ENCODE measurements at places on chromosomes 16 and 17. TPM values are rescaled to one million over a fixed set of nuclear protein-coding genes. Genes with fewer than 3 reads are reported as not detected.

- H3K27me3 ChIP-seq: peaks cover 74% of the 10 kb centered on the region
- peaks cover 10% of the 10 kb centered on the region for H3K4me1 ChIP-seq
- DNase-seq: peak; percentile 48
- no peak overlapping the region for H3K27ac ChIP-seq
These were observed 5.0 kb upstream of the HOXB9 start for GRCh38 chr17:48630925-48631692.

- no peak overlapping the region for H3K4me3 ChIP-seq
- DNase-seq: no peak
- H3K4me1 ChIP-seq: peaks cover 13% of the 10 kb centered on the region
- H3K27me3 ChIP-seq: no peaks in the 10 kb centered on the region
- no peaks in the 10 kb centered on the region for H3K36me3 ChIP-seq
- H3K27ac ChIP-seq: no peak overlapping the region
These were observed 1.7 kb downstream of the TMEM170A start for GRCh38 chr16:75462806-75463205.

GRCh38 chr16:35574011-35574410 lies 2114.6 kb downstream of the TP53TG3F start:
- DNase-seq: no peak
- H3K36me3 ChIP-seq: no peaks in the 10 kb centered on the region
- H3K27ac ChIP-seq: no peak overlapping the region
- H3K27me3 ChIP-seq: no peaks in the 10 kb centered on the region
- no peaks in the 10 kb centered on the region for H3K4me1 ChIP-seq

- H3K36me3 ChIP-seq: no peaks in the 10 kb centered on the region
- H3K4me3 ChIP-seq: no peak overlapping the region
- DNase-seq: no peak
- no peaks in the 10 kb centered on the region for H3K27me3 ChIP-seq
These were observed 381.3 kb upstream of the MAF start for GRCh38 chr16:79981814-79982213.

- no peaks in the 10 kb centered on the region for H3K27me3 ChIP-seq
- peaks cover 55% of the 10 kb centered on the region for H3K36me3 ChIP-seq
- H3K4me1 ChIP-seq: peaks cover 11% of the 10 kb centered on the region
- DNase-seq: no peak
These were observed 4.9 kb downstream of the RUNDC1 start for GRCh38 chr17:42985225-42985624.

DNA sequence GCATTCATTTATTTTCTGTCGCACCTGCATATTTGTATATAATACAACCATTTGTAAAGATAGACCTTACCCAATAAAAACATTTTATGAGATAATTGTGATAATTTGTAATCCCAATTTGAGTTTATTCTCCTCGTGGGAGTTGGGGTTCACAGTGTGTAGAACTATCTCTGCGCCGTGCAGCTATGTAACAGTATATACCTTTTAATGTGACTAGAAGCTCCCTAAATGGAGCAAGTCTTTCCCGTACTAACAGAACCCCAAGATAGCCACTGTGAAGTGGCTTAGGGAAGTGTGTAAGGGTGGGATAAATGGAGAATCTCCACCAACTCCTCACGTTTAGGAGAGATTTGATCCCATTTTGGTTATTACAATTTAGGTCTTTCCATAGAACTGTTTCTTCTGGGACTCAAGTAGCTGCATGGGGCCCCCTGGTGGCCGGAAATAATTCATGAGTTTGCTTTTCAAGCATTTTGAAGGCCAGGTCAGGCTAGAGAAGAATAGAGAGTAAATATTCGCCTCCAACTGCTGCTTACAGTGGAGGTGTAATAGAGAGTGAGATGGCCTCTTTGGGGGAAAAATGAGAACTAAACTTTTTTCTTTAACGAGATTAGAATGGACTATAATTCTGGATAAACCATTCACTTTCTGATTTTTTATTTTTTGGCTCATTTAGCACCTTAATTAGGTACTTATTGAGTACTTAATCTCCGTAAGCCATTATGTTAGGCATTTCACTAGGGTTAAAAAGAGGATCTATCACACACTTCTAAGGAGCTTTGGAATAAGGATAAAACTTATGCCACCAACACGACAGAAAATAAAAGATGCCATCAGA lies 4.5 kb downstream of the TMEM100 start:
- H3K4me1 ChIP-seq: peaks cover 24% of the 10 kb centered on the region
- H3K4me3 ChIP-seq: no peak overlapping the region
- no peaks in the 10 kb centered on the region for H3K27me3 ChIP-seq

GRCh38 chr17:16873174-16874035 lies 98.5 kb downstream of the TNFRSF13B start:
- no peak overlapping the region for H3K27ac ChIP-seq
- no peaks in the 10 kb centered on the region for H3K36me3 ChIP-seq
- H3K27me3 ChIP-seq: no peaks in the 10 kb centered on the region
- DNase-seq: no peak
- H3K4me3 ChIP-seq: no peak overlapping the region

Gene CLEC3A
- not detected for total RNA-seq

GRCh38 chr17:8923762-8924161 lies 41.7 kb downstream of the PIK3R5 start:
- H3K36me3 ChIP-seq: no peaks in the 10 kb centered on the region
- no peak overlapping the region for H3K4me3 ChIP-seq
- no peaks in the 10 kb centered on the region for H3K27me3 ChIP-seq
- no peak for DNase-seq
- H3K4me1 ChIP-seq: no peaks in the 10 kb centered on the region

DNA sequence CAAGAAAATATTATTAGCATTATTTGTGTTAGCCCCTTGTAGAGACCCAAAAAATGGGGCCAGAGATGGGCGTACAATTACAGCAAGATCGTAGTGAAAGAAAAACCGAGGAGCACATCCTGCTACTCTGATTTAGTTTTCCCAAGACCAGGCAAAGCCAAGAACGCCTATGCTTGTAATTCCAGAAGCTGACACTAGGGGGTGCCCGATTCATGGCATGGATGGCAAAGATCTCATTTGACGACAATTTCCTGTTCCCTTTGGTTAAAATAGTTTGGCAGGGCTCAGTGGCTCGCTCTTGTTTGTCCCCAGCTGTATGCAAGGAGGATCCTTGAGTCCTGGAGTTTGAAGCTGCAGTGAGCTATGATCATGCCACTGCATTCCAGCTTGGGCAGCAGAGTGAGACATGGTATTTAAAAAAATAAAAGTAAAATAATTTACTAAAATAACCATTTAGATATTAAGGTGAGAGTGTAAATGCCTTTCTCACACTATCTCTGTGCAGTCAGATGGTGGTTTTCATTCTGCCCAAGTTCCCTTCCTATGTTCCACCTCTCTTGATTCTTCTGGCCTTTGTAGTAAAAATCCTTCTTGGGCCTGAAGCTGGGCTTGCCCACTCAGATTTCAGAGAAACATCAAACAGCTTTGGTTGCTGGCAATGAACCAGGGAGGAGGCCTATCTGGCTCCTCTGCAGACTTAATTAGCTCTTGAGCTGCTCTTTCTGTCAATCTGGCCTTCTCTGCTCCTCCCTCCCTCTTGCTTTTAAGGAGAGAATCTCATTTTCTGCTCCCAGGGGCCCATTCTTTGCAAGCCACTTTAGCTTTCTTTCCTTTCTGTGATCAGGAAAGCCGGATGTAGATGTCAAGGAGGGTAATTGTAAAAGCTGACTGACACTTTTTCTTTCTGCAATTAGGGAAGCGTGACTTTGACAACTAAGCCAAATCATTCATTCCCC lies 31.2 kb downstream of the TMEM238L start:
- H3K27me3 ChIP-seq: no peaks in the 10 kb centered on the region
- no peaks in the 10 kb centered on the region for H3K4me1 ChIP-seq
- no peak overlapping the region for H3K27ac ChIP-seq
- H3K36me3 ChIP-seq: peaks cover 3% of the 10 kb centered on the region
- no peak overlapping the region for H3K4me3 ChIP-seq

Gene USP31
- total RNA-seq: 21.0 TPM

DNA sequence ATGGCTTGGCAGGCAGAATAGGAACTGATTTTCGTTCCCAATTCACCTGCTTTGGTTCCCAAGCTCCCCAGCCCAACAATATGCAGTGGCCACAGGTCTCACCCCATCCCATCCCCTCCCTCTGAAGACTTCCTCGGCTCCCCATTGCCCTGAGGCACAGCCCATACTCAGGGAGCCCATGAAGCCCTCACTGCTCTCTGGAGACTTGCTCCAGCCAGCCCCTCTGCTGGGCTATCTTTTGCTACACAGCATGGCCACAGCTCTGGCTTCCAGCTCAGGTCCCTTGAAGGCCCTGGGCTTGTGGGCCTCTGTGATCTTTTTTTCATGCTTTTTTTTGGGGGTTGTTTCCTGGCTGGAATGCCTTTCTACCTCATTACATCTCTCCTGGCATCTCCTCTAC lies 8.5 kb upstream of the RNF222 start:
- H3K4me3 ChIP-seq: no peak overlapping the region
- H3K36me3 ChIP-seq: no peaks in the 10 kb centered on the region
- H3K27ac ChIP-seq: no peak overlapping the region
- H3K27me3 ChIP-seq: no peaks in the 10 kb centered on the region

Gene ATAD5
- total RNA-seq: 0.71 TPM
